ENCODE measurements at places on chromosomes 2 and 18.

DNA sequence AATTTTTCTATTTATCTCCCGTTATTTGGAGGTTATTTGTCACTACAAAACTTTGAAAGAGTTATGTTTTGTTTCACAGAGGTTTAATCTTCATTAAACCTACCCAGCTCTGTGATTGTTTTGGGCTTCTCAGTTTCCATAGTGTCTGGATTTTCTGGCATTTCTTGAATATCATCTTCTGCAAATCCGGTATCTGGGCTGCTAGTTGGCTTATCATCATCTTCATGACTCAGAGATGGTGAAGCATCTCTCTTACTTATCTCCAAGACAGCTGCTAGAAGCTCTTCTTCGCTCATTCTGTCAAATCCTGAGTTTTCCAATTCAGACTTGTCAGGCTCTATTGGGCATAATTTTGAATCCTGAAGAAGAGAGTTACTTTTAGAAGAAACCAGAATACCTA is 55.6 kb downstream of the VIL1 start:
- DNase-seq: no peak

GRCh38 chr2:84116143-84116542 is 342.9 kb downstream of the SUCLG1 start:
- no peak for DNase-seq

DNA sequence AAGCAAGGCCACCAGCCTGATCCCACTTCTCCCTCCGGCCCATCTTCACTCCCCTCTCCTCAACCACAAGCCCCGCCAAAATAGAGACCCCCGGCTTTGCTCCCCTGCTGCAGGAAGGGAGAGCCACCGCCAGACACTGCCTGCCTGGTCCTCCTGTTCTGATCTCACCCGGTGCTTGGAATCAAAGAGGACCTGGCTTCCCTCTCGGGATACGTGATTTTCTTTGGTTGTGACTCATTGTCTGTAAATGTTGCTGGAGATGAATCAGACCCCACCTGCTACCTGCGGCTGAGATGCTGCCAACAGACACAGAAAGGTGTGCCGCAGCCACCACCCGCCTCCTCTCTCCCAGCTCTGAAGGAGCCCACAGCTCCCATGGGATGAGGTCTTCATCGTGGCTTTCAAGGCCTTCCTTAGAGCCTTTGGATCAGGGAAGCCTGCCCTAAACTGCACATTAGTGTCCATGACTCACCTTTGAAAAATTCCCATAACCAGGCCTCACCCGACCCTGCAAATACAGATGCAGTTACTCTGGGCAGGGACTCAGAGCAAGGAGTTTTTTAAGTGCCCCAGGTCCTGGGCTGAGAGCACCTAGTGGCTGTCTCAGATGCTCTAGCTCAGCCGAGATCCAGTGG is 79.4 kb upstream of the ZNF532 start:
- DNase-seq: no peak

DNA sequence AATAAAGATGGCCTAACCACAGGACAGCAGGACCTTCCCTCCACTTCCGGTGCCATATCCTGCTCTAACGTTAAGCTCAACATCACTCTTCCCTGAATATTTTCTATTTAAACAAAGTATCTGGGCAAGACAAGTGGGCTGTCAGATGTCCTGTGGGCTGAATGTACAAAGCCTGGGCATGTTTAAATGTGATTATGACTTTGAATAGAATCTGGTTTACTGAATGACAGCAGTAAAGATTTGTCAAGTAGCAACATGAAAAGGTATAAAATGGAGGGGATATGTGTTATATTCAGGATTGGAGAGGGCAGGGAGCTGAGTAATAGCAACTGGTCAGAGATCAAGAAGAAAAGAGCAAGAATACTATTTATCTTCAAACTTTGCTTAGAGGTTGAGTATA is 540.9 kb downstream of the NRXN1 start:
- DNase-seq: no peak

DNA sequence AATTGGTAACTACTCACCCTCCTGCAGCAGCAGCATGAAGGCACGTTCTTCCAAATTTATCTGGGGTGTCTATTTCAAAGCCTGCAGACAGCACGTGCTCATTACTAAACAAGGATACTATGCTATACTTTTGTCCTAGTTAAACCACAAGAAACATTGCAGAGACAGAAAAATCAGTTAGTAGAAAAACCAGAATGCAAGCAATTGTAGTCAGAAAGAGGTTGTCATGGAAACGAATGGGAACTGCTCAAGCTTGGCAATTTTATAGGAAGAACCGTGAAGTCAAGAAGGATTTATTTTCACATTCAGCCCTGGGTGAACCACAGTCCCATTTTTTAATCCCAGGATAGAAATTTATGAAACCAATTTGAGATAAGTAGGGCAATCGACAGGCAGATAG is 162.2 kb upstream of the PGAP1 start:
- DNase-seq: no peak

DNA sequence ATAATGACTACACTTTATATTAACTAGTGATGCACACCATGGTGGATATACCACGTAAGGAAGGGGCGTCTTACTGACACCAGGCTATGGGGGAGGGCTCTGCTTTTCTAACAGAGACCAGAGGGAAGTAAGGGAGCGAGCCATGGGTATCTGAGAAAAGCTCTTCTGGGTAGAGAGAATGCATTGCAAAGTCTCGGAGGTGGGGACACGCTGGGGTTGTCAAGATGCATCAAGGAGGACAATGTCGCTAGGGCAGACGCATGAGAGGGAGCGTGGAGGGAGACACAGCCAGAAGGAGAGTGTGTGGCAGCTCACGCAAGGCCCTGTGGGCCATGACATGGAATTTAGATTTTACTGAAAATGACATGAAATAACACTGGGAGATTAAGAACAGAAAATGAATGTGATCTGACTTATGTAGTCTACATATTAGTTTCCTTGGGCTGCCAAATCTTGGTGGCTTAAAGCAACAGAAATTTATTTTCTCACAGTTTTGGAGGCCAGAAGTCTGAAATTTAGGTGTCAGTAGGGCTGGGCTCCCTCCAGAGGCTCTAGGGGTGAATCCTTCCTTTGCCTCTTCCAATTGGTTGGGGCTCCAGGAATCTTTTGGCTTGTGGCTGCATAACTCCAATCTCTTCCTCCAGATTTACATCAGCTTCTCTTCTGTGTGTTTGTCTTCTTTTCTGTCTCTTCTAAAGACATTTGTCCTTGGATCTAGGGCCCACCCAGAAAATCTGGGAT is 352.2 kb downstream of the CYRIA start:
- no peak for DNase-seq

GRCh38 chr2:62231541-62231940 is 35.6 kb downstream of the B3GNT2 start:
- DNase-seq: no peak

Measured in GDM1 (cell line).